ENCODE measurements at places on chromosomes 4 and X.

GRCh38 chr4:1176398-1177273 lies 4.3 kb upstream of the SPON2 start:
- no peak for DNase-seq

DNA sequence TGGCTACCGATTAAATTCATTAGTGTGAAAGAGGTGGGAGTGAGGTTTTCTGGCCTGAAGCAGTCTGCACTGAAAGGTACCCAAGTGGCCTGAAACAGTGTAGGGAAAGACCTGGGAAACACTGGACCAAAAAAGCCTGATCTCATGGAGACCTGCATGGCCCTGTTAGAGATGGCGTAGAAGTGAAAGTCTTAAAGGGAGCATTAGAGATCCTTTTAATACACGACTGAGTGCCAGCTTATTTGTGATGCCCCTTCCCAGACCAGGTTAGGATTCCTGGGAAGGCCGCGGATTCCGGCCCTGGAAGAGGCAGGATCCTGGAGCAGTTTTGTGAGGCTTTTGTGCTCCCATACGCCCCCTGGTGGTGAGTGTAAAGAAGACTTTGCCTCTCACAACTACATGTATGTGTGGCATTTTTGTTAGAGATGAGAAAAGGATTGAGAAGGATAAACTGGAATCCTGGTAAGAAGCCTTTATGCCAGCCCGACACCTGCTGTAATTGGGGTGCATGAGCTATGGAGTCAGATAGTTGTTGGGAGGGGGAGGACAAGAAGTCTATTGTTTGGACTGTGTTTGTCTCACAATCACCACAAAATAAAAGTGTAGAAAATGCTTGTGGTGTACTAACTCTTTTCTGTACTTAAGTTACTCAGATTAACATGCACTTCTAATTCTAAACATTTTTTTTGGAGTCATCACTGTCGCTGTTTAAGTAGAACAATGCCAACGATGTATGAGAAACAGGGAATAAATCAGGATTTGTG lies 54.0 kb downstream of the JADE1 start:
- DNase-seq = peak; percentile 46

DNA sequence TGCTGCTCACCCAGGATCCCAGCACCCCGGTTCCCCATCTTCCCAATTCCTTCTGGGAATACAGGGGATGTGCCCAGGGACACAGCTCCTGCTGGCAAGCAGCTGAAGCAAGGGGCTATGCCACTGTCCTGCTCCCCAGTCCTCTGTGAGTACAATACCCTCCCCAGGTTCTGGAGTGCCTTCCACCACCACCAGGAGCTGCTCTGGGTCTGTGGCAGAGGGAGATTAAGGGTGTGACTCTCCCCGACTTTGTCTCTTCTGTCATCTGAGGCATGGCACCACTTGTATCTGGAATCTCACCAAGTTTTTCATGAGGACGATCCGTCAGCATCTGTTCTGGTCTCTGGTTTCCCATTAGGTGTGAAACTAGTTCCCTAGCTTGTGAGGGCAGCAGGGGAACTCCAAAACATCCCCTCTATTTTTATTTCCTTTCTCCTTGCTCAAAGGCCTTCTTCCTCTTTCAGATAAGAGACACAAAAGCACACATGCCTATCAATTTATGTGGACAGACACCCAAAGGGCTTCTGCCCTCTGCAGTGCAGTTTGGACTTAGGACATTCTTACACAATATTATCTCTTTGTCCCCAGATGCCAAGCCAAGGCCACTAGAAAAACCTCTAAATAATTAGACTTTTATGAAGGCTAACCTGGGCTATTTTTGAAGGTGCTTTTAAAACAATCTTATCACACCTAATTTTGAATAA lies 26.8 kb downstream of the MGST2 start:
- DNase-seq = peak; percentile 29

- DNase-seq = no peak
Measured at GRCh38 chrX:153825042-153825441, 5.3 kb downstream of the PDZD4 start.

GRCh38 chrX:38335382-38335781 lies 8.1 kb upstream of the RPGR start:
- DNase-seq = no peak

- DNase-seq = no peak
Measured at GRCh38 chr4:113776016-113776415, 14.5 kb upstream of the CAMK2D start.

DNA sequence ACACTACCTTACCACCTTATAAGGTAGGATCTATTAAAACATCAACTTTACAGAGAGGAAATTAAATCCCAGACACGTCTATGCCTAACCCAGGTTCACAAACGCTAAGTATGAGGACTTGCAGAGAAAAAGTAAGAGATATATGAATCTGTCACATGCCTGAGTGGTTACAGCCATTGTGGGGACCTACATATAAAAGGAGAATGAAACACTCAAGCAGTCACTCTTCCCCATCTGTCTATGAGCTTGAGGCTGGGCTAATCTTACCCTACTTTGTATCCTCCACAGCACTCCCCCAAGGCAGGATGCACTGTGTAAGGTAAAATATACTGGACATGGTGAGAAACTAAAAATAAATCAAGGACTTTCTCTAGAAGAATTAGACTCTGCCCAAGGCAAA lies 339.9 kb downstream of the HNRNPD start:
- no peak for DNase-seq

- DNase-seq = no peak
Measured at GRCh38 chr4:101670370-101670769, 120.2 kb upstream of the BANK1 start.

GRCh38 chr4:2281575-2282343 lies 19.9 kb upstream of the MXD4 start:
- no peak for DNase-seq

DNA sequence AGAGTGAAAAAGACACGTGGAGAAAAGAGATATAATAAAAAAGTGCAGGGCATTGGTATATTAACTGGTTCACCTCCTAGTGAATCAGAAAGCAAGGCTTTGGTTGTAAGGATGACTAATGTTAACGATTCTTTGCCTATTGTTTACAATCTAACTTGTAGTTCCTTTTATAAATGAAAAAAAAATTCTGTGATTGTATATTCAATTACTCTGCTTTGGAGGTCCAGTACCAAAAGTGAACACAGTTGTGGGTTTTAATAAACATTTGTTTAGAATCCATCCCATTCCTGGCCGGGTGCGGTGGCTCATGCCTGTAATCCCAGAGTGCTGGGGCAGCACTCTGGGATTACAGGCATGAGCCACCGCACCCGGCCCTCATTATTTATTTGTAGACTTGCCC lies 36.9 kb upstream of the PRSS12 start:
- no peak for DNase-seq

DNA sequence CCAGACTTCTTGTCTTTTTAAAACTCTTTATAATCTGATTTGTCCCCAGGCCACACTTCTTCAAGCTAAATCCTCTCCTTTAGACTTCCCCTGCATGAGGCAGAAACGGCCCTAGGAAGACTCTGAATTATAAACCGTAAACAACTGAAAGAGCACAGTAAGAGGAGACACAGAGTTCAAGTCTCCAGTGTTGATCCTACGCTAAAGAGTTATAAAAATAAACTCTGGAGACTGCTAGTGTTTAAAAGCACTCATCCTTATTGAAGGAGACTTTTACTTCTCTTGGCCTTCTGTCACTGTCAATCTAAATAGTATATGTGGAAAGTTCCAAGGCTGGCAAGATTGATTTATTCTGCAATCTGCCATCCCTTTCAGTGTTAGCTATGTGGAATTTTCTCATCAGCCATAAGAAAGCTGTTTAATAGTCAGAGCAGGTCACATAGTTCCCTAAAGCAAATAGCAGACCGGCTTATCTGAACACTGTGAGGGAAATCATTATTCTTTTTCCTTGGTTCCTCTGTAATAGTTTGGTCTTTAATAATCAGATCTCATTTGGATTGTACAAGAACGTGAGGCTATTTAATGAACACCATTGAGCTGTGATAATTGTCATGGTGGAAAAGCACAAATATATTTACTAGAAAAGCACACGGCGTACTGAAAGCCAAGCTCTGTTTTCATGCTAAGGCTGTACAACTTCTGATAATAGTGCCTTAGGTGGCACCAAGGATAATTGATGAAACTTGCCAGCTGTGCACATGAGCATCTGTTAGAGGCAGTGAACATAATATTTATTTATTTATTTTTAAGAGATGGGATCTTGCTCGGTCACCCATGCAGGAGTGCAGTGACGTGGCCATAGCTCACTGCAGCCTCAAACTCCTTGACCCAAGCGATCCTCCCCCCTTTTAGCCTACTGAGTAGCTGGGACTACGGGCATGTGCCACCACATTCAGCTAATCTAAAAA lies 157.7 kb downstream of the CEP135 start:
- no peak for DNase-seq

GRCh38 chr4:12319765-12320164 lies 891.1 kb upstream of the HS3ST1 start:
- no peak for DNase-seq

DNA sequence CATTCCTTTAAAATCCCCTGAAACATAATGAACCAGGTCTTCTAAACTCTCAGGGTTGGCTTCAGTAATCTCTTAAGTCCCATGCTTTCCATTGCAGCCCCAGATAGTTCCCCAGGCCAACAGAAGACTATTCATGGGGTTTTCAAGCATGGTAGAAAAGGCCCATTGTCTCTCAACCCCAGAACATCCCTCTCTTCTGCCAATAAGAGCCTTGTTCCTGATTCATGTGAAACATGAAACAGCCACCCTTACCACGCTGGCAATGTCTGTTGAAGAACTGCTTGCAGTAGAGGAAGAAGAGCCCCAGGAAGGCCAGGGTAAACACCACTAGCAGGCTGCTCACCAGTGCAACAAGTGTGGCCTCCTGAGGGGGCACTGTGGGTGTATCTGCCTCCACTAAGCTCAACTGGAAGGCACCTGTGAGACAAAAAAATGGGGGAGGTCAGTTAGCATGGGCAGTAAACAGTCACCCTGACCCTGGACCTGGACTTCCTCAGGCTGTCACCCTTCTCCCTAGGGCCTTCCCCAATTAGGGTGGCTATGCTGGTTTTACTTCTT lies 36.4 kb downstream of the EDA2R start:
- DNase-seq = no peak

DNA sequence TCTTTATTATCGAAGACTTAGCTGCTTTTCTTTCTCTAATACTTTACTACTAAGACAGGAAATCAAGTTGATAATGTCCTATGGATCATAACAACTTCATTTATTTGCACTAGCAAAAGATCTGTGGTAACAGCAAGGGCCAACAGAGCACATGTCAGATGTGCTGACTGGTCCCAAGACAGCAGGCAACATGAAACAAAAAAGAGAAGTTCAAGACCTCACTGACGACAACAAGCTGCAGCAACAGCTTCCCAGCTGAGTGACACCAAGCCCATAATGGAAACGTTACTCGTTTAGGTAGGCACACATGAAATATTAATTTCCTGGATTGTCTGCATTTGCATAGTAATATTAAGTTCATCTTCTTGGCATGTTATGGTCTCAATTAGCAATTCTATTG lies 126.9 kb downstream of the UNC5C start:
- DNase-seq = no peak

DNA sequence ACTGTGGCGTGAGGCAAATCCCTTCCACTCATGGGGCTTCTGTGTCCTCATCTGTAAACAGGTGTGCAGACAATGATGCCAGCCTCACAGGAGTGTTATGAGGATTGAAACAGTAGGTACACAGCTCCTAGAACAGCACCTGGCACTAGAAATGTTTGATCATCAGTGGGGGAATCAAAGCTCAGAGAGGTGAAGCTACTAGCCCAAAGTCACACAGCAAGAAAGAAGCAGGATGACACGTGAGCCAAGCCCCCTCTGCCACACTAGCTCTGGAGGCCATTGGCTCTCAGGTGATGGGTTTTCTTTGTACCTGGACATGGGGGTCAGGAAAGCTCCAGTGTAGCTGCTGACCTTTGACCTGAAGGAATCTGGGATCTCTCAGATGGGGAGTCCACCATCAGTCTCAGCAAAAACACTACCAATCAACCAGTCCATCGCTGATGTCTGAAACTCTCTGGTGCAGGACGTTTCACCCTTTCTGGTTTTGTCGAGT lies 13.4 kb upstream of the SLC2A9 start:
- no peak for DNase-seq

DNA sequence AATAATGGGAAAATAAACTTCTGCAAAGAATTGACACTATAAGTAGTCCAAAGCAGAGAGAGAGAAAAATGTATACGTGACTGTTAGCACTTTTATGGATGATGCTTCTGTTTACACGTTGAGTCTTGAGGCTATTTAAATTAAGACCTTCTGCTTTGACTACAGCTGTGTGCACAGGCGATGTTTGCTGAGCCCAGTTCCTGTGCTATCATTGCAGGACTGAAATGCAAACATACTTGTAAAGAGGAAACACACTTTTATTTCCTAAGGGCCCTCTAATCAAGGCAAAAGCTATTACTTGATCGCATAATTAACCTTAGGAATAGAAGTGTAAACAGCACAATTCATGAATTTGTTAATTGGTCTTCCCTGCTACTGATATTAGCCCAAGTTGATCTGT lies 226.9 kb downstream of the FBXW7 start:
- DNase-seq = peak; percentile 52

- DNase-seq = no peak
Measured at GRCh38 chr4:101186567-101187184, 160.7 kb downstream of the PPP3CA start.

GRCh38 chr4:121370729-121371325 lies 10.0 kb downstream of the QRFPR start:
- DNase-seq = peak; percentile 45

DNA sequence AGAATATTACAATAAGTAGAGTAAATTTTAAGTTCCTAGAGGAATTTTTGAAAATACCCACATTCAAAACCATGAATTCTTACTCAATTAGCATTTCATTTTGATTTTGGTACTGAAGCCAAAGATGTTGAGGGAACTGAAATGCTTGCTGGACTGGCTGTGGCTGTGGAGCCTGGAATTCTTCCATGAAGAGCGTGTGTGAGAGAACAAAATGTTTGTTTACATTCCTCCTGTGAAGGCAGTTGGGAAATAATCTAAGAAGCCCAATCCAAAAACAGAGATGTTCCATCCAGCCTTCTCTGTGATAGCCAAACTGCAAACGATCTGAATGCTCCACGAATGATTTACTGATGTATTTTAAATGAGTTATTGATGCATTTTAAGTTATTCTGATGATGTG lies 3.8 kb upstream of the ADH1B start:
- DNase-seq = no peak

GRCh38 chr4:3477750-3478430 lies 14.8 kb downstream of the DOK7 start:
- DNase-seq = peak; percentile 66

DNA sequence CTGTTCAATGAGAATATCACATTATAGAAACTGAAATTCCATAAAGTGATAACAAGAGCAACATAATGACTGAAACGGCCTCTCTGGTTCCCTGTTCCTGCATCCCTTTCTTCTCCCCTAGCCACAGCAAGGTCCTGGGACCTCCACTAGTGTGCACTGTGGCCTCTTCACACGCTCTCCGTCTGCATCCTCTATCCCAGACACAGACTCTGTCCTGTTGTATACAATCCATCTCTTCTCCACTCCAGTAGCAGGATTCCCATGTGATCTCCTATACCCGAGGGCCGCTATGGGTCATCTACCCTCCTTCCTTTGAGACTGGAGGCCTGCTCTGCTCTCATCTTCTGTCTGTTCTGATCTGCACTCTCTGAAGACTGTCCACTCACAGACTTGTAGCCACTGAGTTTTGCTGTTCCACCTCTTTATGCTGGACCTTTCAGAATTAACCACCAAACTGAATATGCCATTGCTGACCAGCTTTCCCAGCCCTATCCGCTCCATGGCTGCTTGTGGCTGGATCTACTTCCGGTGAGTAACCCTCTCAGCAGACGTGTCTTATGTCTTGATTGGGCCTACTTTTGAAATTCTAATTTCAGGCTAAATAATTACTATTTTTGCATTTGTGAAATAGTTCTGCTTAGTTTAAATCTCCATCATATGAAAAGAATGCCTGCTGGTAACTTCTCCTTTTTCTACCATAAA lies 105.1 kb upstream of the NAP1L5 start:
- no peak for DNase-seq
